ENCODE measurements at places on chromosomes 4 and X. TPM values are rescaled to one million over a fixed set of nuclear protein-coding genes. Genes with fewer than 3 reads are reported as not detected.
A peak's percentile ranks its signal among the peaks of the same experiment; 100 is the strongest.

The SSX2 gene
- 0.39 TPM for total RNA-seq

The GLOD5 gene
- total RNA-seq = not detected

DNA sequence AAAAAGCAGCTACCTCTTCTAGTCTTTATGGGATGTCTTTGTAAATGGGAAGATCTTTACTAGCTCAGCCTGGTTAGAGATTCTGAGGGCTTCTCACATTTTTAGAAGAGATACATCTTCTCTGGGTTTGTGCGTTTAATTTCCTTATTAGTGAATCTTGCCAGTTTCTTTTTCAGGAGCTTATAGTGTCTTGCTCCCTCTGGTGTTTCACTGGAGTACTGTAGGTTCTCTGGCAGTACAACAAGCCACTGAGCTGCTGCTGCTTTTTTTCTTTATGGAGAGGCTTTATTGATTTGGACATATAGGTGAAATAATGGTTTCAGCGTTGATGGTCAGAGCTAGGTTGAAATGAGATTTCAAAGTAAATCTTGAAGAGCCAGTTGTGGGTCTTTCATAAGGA lies 82.9 kb downstream of the LAS1L start:
- DNase-seq = peak; percentile 56

The TEX11 gene
- 0.85 TPM for total RNA-seq

DNA sequence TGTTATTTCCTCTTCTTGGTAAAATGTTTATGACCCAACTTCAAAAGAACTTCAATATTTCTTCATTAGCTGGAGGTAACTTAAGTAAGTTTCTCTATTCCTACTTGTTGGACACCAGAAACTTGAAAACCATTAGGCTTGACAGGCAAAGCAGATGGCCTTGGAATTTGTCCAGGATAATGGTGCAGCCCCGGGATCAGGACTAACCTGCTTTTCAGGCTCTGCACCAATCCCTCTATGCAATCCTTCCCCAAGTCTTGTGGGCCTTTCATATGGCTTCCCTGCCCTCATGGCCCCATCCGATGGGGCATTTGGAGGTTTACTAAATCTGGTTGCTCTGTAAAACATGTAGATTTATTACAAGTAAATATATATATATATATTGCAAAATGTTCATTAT lies 68.5 kb downstream of the SPINK2 start:
- no peak for DNase-seq

Data from GM23338 (cell line).